Stimulated activated CD4-positive, alpha-beta T cell treated with anti-CD3 and anti-CD28 coated beads, Interleukin-1b, Interleukin-23, amount 100 ng/mL, for 24 hours (primary cell): ENCODE measurements at places on chromosomes 1 and 21.

GRCh38 chr1:206082831-206083695 lies 30.1 kb downstream of the RHEX start:
- no peak for DNase-seq

GRCh38 chr1:69120817-69121216 lies 446.9 kb upstream of the LRRC7 start:
- no peak for DNase-seq

DNA sequence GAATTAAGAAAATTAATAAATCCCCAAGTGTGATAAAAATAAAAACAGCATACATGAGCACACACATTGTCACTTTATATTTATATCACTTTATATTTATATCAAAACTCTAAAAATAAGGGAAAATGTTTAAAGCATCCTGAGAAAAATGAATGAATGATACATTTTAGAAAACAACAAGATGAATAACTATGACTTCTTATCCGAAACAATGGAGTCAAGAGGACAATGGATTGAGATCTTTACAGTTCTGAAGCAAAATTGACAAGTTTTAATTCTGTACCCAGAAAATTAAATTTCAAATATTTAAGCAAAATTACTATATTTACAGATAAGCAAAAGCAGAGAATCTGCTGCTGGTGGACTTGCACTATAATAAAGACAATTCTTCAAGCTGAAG lies 512.6 kb downstream of the MRPL39 start:
- DNase-seq: no peak

GRCh38 chr21:38234395-38235142 lies 22.2 kb upstream of the KCNJ15 start:
- no peak for DNase-seq

DNA sequence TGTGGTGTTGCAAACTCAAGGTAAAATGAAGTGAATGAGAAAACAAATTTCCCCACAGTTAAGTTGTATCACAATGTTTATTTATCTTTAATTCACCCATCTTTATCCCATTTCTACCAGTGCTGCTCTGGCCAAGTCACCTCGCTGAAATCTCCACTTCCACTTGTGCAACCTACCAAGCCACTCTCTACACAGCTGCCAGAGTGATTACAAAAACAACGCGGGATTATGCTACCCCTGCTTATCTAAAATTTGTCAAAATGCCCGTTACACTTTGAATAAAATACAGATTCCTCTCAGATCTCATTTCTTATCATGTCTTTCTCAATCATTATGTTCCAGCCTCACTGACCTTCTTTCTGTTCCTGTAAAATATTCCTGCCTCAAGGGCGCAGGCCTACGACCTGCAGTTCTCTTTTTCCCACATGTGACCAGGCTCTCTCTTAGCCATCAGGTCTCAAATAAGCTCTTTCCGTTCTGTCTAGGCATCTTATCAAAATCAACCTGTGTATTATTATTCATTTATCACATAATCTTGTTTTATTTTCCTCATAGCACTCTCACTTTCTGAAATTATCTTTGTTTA lies 95.6 kb downstream of the NTMT2 start:
- DNase-seq: no peak

- DNase-seq: no peak
Observed at GRCh38 chr1:212515329-212515760, 82.6 kb downstream of the NENF start.

DNA sequence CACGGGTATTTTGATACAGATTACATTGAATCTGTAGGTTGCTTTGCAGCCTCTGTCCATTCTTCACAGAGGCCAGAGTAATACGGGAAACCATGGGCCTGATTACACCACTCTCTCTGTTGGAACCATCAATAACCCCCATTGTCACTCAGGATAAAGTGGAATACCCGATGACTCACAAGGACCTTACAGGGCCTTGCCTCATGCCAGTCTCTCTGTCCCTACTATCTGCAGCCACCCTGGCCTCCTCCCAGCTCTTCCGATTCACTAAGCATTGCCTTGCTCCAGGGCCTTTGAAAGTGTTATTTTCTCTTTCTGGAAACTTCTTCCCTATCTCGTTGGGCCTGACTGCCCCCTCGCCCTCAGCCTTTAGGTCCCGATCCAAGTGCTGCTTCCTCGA lies 61.7 kb downstream of the HMGB4 start:
- no peak for DNase-seq

GRCh38 chr1:117658676-117659075 lies 52.8 kb downstream of the TENT5C start:
- no peak for DNase-seq

GRCh38 chr1:230548997-230549396 lies 93.3 kb upstream of the COG2 start:
- no peak for DNase-seq

- no peak for DNase-seq
Observed at GRCh38 chr21:42846221-42846620, 33.1 kb downstream of the WDR4 start.

- DNase-seq: no peak
Observed at GRCh38 chr1:39671793-39672550, at the start of gene NT5C1A. Gene NT5C1A, minus strand, starts transcription at chr1:39672107. Its CDS starts 69 bp downstream, at chr1:39672038.

DNA sequence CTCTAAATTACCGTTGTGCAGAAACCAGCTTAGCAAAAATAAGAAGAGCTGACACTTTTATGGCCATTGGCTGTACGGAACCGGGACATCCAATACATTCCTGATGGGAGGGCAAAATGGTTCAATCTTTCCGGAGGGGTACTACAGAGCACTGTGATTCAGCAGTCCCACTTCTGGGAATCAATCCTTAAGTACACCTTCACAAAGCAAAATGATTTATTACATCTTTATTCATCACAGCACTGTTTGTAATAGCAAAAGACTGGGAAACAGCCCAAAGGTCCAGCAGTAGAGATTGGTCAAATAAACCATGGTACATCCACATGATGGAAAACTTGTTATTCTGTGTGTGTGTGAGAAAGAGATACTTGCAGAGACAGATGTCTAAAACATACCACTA lies 9.7 kb downstream of the GNG12 start:
- DNase-seq: no peak

- no peak for DNase-seq
Observed at GRCh38 chr1:207902566-207902965, 8.4 kb downstream of the CD34 start.

- DNase-seq: no peak
Observed at GRCh38 chr1:201072149-201072548, 40.1 kb downstream of the CACNA1S start.

GRCh38 chr1:90714521-90714951 lies 2.6 kb downstream of the BARHL2 start:
- no peak for DNase-seq

- DNase-seq: no peak
Observed at GRCh38 chr1:159979257-159979656, 25.2 kb upstream of the SLAMF9 start.

DNA sequence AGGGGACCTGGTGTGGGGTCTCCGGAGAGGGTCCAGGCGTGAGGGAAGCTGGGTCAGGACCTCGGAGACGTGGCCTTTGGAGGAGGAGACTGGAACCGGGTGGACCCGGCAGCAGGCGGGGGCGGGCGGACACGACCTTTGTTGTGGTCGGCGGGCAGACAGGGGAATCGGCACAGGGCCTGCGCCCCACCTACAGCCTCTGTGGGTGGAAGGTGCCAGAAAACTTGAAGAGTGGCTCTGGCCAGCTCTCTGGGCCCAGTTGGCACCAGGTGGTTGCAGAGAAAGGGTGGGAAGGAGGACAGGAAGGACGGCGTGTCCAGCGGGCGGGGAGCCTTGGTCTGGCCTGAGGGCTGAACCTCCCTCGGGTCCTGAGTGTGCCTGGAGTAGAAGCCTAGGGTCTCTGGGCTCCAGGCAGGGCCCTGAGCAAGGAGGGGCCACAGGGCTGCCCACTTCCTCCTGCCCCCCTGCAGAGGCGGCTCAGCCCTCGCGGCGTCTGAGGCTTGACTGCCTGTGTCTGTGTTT lies 7.7 kb upstream of the TTLL10 start:
- DNase-seq: no peak

DNA sequence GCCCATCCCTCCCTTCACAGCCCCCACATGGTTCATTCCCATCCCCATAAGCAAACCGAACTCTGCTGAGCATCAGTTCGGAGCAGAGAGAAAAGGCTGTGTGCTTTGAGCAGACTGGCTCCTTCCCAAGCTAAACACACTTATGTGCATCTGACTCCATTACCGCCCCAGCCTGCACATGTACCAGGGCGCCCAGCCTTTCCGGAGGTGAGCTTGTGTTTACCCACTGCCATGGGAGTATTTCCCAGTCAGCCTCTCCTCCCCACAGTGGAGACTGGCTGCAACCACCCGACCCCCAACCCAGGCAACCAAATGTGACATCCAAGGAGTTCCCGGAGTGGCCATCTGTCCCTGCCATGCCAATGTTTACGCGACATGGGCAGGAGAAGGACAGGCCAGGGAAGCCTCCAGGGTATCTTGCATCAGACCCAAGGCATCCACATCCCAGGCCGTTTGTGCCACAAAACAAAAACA lies 9.4 kb downstream of the TIAM1 start:
- DNase-seq: no peak

GRCh38 chr1:65793359-65793732 lies 651 bp downstream of the PDE4B start:
- no peak for DNase-seq

DNA sequence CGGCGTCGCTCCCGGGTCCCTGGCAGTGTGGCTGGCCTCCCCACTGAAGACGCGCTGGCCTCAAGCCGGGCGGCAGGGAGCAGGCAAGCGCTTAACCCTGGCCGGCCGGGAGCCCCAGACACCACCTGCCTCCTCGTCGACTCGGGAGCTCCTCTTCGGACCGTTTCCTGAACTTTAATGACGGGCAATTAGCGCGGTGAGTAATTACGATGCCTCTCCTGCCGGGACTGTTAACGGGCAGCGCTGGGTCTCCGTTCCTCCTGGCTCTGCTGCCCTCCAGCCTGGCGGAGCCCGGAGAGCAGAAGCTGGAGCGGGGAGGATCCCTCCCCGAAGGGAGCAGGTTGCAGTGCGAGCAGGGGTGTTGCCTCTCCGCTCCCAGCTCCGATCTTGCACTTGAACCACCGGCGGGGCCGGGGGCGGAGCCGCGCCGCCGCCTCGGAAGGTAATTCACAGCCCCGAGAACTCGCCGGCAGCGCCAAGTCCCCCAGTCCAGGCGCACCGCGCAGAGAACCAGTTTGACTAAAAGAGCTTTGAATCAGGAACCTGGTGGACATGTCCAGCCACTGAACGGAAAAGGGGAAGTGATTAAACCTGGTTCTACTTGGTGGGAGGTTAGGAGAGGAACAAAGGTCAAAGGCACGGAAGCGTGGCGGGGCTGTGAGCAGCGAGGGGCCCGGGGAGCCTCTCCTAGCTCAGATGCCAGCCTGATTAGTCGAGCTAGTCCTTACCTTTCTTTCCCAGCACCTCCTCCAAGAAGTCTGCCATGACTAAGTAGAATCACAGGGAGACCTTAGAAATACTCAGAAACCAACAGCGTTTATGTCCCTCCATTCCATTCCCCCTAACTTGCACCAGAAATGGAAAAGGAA lies 18.3 kb upstream of the PLEKHA6 start:
- DNase-seq: no peak

DNA sequence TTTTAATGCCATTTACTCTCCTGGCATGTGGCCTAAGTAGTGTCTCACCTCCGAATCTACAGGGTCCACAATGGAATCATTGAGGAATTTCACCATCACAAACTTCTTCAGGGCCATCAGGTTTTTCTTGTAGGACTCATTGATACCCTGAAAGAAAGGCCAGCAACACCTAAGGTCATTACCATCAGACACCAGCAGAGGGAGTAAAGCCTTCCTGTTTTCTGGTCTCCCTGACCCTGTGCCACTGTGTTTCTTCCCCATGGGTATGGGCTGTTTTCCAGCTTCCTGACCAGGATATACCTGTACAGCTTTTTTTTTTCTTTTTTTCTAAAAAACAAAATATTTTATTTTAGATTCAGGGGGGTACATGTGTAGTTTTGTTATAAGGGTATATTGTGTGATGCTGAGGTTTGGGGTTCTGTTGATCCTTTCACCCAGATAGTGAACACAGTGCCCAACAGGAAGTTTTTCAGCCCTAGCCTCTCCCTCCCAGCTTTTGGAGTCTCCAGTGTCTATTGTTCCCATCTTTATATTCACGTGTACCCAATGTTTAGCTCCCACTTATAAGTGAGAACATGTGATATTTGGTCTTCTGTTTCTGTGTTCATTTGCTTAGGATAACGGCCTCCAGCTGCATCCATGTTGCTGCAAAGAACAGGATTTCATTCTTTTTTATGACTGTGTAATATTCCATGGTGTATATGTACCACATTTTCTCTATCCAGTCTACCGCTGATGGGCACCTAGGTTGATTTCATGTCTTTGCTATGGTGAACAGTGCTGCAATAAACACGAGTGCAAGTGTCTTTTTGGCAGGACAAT lies 18.3 kb downstream of the PPT1 start:
- peak; percentile 10 for DNase-seq

DNA sequence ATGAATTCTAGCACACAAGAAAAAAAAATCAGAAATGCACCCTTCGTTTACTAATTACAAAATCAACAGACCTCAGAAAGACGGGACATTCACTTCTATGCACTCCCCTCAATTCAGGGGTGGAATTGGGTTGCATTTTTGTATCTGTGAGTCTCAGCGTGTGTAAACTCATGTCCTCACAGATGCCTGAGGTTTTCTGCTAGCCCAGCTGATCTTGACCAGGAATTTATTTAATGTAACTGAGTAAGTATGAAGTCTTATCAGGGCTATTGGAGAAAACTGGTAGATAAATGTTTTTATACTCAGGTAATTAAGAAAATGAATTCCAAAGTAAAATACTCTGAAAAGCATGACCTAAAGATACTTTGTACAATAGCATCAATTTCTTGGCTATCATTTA lies 167.7 kb downstream of the RUNX1 start:
- DNase-seq: no peak

- DNase-seq: peak; percentile 27
Observed at GRCh38 chr1:150151291-150152181, 1.8 kb downstream of the PLEKHO1 start.

DNA sequence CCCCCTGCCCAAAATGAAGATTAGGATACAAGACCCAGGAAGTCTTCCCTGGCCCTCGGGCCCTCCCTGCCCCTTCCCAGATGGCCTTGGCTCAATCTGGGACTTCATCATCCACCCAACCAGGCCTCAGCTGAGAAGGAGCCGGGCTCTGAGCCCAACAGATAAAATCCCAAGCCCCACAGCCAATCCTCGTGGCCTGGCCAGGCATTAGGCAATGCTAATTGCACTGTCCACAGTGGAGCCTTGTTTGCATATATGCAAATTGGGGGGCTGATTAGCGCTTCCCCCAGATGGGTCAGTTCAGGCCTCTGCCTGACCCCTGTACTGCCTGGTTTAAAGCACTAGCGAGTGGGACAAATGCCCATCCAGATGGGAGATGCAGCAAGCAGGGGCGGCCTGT lies 34.9 kb downstream of the IGSF21 start:
- no peak for DNase-seq
